H1 (cell line): ENCODE measurements at places on chromosomes 12 and 14.
A peak's percentile ranks its signal among the peaks of the same experiment; 100 is the strongest.

- DNase-seq = no peak
These were observed 1.3 kb upstream of the FLVCR2 start for GRCh38 chr14:75577090-75577489.

GRCh38 chr12:103805655-103806360 lies 35.2 kb downstream of the NT5DC3 start:
- DNase-seq = no peak

DNA sequence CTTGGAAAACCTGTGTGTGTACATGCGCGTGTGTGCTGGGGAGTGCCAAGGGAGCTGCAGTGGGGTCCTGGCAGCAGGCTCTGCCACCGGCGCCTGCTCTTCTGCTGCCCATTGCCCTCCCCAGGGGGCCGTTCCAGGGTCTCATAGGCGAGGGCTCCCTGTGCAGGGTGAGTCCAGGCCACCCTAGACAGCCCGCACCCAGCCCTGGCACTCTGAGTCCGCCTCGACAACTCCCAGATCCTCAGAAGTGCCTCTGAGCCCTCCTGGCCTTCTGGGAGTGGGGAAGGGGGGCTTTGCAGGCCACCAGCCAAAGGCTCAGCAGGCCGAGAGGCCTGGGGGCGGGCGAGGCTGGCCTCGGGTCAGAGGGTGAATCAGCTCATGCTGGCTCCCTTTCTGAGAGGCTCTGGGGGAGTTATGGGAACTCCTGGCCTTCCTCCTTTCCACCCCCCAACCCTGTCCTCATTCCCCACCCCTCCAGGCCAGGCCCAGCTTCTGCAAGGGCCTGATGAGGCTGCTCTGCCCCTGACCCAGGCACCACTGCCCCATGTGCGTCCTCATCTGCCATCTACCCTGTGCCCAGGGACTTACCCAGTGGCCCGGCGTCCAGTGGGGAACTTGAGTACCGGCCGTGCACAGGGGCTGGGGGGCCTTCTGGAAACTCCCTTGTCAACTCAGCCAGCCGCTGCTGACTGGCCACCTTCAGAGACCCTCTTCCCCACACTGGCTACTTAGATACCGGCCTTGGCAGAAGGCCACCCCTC lies 2.1 kb upstream of the TEDC1 start:
- DNase-seq = no peak

DNA sequence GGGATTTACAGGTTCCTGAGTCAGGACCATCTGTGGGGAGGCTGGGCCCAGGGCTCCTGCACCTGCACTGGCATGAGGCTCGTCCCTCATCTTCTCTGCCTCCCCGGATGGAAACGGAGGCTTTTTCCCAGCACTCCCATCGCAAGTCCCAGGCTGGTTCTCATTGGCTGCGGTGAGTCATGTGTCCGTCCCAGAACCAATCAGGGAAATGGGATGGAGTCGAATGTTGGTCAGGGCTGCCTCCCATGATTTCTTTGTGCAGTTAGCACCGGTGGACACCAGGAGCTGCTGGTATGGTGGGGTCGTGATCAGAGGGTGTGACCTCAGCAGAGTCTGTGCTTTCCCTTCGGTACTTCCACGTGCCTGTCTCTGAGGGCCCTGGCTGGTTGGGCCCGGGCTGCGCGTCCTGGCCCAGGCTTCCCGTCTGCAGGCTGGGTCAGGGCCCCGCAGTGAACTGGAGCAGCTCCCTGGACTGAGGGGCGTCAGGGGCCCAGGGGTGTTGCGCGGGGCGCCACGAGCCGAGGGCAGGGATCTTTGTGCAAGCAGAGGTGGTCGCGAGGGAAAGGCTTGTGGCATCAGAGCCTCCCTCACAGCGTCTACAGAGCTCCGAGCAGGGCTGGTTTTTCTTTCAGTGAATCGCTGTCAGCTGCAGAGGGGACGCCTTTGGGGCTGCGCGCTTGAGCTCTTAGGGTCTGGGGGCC lies 168.1 kb downstream of the ADGRD1 start:
- no peak for DNase-seq

- DNase-seq = no peak
These were observed 434.4 kb downstream of the RAD51B start for GRCh38 chr14:68253878-68254528.

DNA sequence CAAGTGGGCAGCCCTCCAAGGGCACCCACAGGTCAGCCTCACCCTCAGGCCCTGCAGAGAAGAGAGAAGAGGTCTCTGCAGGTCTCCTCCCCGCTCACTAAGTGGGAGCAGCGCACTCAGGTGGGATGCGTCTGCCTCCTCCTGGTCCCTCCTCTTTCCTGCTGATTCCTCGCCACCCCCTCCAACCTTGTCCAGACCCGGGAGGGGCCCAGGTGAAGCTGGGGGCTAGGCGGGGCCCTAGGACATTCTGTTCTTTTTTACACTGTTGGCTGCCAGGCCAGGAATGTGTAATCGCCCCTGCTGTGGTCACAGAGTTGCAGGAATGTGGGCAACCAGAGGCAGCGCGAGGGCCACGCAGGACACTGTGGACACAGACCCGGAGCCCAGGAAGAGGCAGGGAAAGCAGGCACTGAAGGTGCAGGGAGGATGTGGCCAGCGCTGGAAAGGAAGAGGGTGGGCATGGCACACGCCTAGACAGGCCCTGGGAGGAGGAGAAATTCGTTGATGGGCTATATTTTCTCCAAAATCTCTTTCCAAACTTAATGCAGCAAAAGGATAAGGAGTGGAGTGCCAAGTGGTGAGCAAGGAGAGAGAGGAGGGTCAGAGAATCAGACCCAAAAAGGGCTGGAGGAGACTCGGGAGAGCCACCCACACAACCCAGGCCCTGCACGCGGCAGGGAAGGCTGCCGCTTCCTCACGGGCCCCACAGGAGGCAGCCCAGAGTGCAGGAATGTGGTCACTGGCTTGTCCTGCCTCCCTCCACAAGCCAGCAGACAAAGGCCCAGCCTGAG lies 911 bp upstream of the SCNN1A start:
- peak; percentile 74 for DNase-seq

DNA sequence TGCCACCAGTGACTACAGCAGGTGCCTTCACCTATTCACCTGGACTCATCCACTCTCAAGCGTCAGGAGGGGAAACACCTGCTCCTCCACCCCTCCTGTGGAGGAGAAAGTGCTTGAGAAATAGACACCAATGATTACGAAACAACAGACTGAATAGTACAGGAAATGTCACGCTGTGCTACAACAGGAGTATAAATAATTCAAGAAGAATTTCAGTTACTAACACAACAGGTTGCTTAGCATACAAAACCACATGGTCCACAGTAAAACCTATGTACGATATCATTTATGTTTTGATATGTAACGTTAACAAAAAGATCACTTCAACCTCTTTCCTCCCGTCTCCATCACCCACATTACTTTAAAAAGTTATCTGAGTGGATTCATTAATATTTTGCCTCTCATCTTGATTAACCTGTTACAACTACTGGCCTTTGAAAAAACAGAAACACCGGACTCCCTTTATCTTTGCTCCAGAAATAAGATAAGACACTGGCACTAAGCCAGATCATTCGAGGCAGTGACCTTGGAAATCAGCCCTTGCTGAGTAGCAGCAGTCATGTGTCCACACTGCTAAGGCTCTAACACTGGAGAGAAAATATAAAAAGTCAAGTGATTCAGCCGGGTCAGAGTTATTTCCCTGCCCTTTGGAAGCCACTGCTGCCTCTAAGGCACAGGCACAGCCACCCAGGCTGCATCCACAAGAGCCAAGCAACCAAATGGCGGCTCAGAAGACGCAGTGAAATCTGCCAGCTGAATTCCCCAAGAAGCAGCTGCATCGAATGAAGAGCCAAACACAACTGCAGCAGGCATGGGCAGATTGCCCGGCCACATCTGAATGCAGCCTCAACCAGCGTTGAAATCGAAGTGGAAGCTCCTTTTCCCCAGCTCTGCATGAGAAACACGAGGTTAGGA lies 40.9 kb downstream of the NT5DC3 start:
- DNase-seq = no peak

DNA sequence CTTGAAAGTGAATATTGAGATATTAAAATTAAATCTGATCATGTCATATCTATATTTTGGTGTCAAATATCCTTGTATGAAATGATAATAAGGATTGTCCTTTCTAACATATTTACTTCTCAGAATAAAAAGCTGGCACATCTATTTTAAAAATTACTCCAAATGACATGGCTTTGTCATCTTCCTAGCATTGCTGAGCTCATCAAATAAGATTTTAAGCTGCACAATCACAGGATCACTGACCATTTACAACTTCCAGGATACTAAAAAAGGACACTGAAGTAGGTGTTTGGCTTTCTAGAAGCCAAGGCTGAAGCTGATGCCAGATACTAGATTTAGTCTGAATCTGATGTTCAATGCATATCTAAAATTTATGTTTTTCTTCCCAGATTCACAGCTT lies 351.1 kb downstream of the BMP4 start:
- no peak for DNase-seq

GRCh38 chr14:91470216-91470615 lies 39.9 kb downstream of the PPP4R3A start:
- DNase-seq = no peak

GRCh38 chr14:105525861-105526775 lies at the start of gene TMEM121:
TSS of gene TMEM121 (plus strand) at chr14:105526583. CDS start at chr14:105528835, 2,252 bp downstream.
- peak; percentile 56 for DNase-seq

GRCh38 chr12:117041798-117042170 lies 57.4 kb downstream of the TESC start:
- no peak for DNase-seq

GRCh38 chr14:22549981-22550673 lies 38.9 kb downstream of the DAD1 start:
- no peak for DNase-seq

- no peak for DNase-seq
These were observed 37.2 kb upstream of the RBM19 start for GRCh38 chr12:114003286-114003685.

- no peak for DNase-seq
These were observed 28.4 kb downstream of the DIP2B start for GRCh38 chr12:50533203-50533584.
